ENCODE measurements at places on chromosomes 16 and 17. TPM values are rescaled to one million over a fixed set of nuclear protein-coding genes. Genes with fewer than 3 reads are reported as not detected.

CLDN7 gene
- total RNA-seq = 1.9 TPM

ZG16 gene
- not detected for total RNA-seq

SCGB1C2 gene
- not detected for total RNA-seq

TBC1D3 gene
- not detected for total RNA-seq

MNT gene
- total RNA-seq = 15.0 TPM

NTN3 gene
- not detected for total RNA-seq

GRAP gene
- total RNA-seq = 0.20 TPM

All from A549 treated with GW870086 at 1 μM for 4 hours (cell line).